ENCODE measurements at places on chromosomes 4 and X.

DNA sequence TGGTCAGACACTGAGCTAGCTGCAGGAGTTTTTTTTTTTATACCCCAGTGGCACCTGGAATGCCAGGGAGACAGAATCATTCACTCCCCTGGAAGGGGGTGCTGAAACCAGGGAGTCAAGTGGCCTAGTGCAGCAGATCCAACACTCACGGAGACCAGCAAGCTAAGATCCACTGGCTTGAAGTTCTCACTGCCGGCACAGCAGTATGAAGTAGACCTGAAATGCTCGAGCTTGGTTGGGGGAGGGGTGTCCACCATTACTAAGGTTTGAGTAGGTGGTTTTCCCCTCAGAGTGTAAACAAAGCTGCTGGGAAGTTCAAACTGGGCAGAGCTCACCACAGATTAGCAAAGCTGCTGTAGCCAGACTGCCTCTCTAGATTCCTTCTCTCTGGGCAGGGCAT lies 537.9 kb upstream of the LCORL start:
- no peak for DNase-seq

DNA sequence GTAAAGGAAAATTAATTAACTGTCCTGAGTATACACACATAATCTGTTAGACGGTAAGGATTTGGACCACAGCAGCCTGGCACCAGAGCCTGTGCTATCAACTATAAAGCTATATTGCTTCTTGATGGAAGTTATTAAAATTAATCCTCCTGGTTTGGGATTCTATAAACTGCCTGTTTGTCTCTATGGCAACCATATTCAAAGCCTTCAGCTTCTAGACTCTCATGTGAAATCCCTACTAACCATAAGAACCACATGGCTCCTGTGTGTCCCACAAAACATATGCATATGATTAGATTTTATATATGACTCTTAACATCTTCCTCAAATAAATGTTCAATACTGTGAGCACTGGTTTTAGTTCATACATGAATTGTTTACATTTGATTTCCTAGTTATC lies 380.8 kb downstream of the ANKRD50 start:
- DNase-seq: no peak

DNA sequence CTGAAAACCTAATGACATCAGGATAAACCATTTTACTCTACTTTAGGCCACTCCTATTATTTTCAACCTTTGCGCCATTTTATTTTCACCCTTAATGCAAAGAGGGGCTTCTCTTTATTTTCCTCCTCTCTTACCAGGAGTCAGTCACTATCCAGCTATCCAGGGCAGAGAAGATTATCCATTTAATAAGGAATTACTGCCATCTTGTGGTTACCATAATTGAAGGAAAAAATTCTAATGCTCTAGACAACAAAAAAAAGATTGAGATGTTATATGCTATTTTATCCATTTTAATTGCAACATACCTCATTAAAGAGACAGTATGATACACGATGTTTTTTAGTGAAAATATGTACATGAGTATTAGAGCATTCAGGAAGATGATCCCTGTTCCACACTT lies 514.5 kb upstream of the FAM241A start:
- peak; percentile 20 for DNase-seq

DNA sequence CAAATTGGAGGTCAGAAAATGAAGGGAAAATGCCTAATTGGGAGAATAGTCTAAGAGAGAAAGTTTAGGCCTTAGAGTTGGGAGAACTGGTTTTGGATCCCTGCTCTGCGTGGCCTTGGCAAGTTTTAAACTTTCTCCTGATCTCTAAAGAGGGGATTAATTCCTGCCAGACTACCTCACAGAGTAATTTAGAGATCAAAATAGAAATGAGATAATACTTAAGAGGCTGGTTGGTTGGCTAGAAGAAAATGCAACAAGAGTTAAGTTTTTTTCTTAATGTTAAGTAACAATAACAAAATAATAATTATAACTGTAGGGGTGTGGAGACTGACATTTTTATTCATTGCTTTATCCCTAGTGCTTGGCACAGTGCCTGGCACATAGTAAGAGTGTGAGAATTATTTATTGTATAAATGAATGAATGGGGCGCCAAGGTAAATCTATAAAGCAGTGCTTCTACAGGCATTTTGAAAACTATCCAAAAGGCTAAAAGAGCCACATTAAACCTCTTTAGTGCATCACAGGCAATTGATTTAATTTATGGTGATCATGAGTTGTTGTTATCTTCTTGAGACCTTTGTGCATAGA lies 160.5 kb downstream of the RASL11B start:
- no peak for DNase-seq

GRCh38 chr4:129143359-129143758 lies 47.4 kb downstream of the C4orf33 start:
- DNase-seq: no peak

DNA sequence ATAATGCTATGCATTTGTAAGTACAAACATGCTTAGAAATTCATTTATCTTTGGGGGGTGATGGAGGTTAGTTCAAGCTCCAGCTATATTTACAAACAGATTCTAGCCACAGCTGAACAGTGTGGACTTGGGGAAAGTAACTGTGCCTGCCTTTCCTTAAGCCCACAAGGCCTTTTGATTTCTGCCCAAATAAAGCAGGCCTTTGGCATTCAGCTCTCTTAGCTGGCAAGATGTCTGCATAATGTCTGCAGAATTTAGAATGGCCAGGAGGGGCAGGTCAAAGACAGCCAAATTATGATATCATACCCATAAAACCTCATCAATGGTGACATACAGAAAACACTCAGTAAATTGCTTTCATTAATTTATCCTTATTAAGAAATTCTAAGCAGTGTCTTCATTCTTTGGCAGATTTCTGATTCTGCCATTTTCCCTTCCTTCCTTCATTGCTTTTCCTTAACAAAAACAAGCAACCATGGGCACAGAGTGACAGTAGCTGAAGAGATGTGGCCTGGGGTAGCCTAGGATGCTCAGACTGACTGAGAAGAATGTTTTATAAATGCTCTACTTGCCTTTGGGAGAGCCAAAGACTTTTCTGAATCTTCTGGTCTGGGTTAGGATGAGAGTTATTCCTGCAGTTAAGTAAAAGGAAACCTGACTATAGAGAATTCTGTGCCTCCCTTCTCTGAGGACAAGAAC lies 538.7 kb upstream of the NR3C2 start:
- DNase-seq: no peak

GRCh38 chrX:93580634-93581033 lies 92.7 kb downstream of the NAP1L3 start:
- DNase-seq: no peak

DNA sequence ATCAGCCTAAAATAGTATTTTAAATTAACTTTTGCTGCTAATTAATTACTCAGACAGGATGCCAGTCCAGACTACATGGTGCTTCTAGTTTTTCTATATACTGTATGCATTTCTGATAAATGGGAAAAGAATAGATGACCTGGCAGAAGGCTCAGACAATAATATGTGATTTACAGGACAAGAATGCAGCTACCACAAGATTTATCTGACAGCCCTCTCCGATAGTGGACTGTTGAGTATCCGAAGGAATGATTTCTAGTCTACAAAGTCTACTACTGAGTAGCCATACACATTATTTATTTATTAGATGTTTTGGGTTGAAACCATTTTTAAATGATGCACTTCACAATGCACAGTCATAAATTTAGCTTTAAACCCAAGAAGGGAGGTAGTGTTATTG lies 212.8 kb downstream of the MAB21L2 start:
- no peak for DNase-seq

GRCh38 chrX:44621078-44621477 lies 78.4 kb upstream of the FUNDC1 start:
- no peak for DNase-seq

DNA sequence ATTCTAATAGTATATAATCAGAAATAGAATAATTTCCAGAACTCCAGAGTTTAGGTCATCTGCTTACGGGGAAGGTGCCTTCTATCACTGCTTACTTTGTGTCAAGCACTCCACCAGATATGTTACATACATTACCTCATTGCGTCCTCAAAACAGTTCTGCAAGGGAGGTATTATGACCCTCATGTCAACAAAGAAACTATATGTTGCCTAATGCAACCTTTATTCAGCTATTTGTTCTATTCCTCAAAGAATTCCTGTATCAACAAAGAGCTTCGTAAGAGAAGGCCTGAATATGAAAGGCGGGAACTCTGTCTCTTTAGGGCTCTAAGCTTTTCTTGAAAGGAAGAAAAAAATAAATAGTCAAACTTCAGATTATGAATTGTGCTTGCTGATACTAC lies 114.7 kb downstream of the PDLIM5 start:
- no peak for DNase-seq

GRCh38 chr4:82705169-82705927 lies 93.2 kb downstream of the SCD5 start:
- DNase-seq: no peak

GRCh38 chr4:70591955-70592582 lies at the start of gene AMBN:
TSS of gene AMBN (plus strand) at chr4:70592256. CDS start at chr4:70592359, 103 bp downstream.
- no peak for DNase-seq

- DNase-seq: no peak
These were observed 92.3 kb upstream of the QRFPR start for GRCh38 chr4:121472937-121473721.

DNA sequence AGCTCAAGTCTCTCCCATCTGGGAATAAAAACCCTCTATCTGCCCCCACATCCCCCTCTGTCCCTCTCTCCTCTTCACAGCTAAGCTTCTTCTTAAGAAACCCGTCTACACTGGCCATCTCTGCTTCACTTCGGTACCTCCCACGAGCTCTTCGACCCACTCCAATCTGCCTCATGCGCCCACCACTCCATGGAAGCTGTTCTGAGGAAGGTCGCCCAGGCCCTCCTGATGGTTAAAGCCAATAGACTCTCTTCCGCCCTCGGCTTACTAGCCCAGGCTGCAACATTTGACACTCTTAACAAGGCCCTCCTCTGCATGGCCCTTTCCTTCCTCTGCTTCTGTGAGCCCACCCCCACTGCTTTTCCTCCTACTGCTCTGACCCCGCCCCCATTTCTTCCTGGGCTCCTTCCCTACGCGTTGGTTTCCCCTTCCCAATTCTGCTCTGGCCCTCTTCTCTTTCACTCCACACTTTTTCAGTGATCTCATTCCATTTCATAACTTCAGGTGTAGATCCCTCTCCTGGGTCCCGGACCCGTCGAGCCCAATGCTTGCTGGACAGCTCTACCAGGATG lies 11.8 kb downstream of the IQSEC2 start:
- no peak for DNase-seq

DNA sequence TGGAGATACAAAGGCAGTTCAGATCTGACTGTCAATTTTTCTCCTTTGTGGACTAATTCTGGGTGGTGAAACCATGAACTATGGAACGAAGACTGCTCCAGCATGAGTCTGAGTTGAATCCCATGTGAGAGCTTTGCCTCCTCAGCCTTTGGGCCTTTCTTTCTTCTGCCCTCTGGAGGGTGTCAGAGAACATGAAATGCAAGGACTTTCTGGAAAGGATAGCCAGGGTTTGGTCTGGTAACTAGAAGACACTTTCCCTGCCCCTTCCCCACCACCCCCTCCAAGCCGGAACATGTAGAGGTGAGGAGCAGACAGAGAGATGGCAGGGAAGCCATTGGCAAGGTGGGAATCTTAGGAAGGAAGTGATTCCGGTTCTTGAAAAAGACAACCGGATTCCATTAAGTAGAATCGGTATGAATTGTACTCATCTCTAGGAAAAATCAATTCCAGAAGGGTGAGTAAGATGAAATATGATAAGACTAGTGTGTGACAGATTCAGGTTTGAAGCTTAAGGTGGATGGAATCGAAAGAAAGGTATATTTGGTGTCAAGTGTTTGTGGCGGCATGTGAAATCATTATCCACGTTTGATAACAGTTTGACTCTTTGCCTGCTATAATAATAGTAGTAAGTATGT lies 19.0 kb downstream of the FHL1 start:
- no peak for DNase-seq

DNA sequence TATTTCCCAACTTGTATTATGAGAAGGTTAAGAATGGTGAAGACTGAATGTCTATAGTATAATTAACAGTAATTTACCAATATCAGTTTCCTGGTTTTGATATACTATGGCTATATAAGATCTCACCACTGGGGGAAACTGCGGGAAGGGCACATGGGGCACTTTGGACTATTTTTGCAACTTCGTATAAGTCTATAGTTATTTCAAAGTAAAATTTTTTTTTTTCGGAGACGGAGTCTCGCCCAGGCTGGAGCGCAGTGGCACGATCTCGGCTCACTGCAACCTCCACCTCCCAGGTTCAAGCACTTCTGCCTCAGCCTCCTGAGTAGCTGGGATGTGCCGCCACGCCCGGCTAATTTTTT lies 46.1 kb downstream of the CXorf58 start:
- no peak for DNase-seq

DNA sequence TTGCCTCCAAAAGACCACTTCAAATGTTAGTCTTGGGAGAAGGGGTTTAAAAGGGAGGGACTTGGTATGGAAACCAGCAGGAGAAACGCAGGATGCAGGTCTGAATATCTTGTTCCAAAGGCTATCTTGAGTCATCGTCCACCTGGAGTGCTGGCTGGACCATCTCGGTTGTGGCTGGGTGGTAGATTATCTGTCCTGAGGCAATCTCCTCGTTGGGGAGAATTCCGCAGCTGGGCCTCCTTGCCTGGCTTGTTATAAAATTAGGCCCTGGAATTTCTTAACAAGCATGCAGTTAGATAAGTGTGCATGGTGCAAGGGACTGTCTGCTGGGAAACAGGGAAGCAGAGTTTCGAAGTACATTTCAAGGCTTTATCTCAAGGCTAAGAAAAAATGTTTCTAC lies 2045.7 kb upstream of the TENM3 start:
- no peak for DNase-seq
